Prostate gland (tissue), 2 donors: ENCODE measurements at places on chromosomes 6 and 20. TPM values are rescaled to one million over a fixed set of nuclear protein-coding genes. Genes with fewer than 3 reads are reported as not detected.

Gene SYNCRIP
- 46.1 TPM for total RNA-seq

Gene SIRPB1
- 3.9 TPM for total RNA-seq

Gene TREML2
- not detected for total RNA-seq

Gene AAR2
- total RNA-seq = 34.7 TPM

Gene RAB22A
- 20.4 TPM for total RNA-seq

Gene RSPH9
- 1.9 TPM for total RNA-seq
